NCI-H69 (cell line): ENCODE measurements at places on chromosomes 13 and 19.

GRCh38 chr19:41096353-41096752 lies 8.1 kb downstream of the CYP2A13 start:
- no peak for DNase-seq

DNA sequence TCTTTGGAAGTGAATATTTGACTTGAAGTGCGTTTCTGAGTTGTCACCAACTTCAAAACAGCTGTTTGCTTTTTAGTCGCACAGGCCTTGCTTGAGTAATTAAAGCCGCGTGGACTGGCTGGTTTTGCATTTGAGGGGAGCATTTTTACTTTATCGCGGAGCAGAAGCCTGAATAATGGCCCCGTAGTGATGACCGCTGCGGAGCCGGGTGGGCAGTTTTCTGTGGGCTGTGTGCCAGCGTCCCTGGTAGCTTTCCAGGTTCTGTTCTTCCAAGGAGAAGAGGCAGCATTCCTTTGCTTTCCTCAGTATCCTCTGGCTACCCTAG lies 1.1 kb downstream of the NAA16 start:
- DNase-seq: peak; percentile 45

DNA sequence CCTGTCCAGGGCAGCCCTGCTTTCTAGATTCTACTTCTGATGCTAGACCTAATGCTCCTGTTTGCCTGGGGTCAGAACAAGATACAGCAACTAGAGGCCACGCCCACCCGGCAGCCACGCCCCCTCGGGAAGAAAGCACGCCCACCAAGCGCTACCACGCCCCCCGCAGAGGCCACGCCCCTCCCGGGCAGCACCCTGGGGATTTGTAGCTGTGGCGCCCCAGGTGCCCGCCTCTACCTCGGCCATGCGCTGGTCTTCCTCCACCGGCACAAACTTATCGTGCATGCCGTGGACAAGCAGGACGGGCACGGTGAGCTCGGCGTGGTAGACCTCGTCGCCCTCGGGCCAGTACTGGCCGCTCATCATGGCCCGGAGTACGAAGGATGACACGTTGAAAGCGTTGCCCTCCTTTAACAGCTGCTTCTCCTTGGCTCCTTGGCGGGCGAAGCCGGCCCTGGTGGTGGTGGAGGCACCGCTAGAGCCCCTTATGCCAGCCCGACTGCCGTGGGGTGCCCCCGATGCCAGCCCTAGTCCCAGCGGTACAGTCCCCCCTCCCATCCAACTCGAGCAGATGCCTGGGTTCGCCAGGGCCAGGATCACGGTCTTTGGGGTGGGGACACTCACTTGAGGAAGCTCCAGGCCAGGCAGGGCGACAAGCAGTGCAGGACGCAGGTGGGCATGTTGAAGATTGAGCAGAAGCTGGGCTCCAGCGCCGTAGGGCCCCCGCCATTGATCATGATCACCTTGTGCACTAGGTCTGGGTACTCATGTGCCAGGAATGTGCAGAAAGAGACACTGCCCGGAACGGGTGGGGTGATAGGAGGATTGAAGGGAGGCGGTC lies 9.0 kb downstream of the ABHD8 start:
- DNase-seq: peak; percentile 61

- DNase-seq: peak; percentile 0
These were observed 294.2 kb downstream of the PCDH17 start for GRCh38 chr13:57925751-57926150.

DNA sequence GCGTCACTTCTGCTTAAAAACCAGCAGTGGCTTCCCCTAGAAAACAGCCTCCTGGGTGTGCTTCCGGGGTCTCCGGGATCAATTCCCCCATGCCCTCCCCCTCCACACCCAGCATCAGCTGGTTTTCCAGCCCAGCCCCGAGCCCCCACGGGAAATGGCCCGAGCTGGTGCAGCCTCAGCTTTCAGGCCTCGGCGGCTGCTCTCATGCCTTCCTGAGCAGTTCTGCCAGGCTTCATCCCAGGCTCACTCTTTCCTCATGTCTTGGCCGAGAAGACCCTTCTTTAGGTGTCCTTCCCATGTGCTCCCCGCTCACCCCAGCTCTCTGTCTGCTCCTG lies 103.1 kb upstream of the RNF113B start:
- no peak for DNase-seq

GRCh38 chr13:94411747-94412146 lies 67.7 kb downstream of the DCT start:
- DNase-seq: peak; percentile 52

GRCh38 chr13:70080012-70080411 lies 27.6 kb upstream of the ATXN8OS start:
- peak; percentile 12 for DNase-seq

DNA sequence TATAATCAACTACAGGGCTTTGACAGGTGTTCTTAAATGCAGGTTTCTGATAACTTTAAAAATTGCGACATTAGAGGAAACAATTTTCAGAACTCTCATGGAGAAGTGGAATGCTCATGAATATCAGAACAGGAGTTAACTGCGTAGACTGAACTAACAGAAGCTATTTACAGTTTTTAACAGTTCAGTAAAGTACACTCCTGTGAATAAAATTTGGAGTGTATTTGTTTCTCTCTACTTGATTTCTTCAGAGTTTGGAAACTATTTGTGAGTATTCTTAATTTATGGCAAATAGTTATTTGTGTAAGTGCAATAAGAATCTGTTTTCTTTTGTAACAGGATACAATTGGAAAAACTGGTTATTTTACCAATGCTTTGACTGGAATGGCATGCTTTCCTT lies 114.4 kb downstream of the TNFRSF19 start:
- DNase-seq: no peak

- DNase-seq: no peak
These were observed 98.0 kb upstream of the WASF3 start for GRCh38 chr13:26459276-26460131.

- DNase-seq: peak; percentile 63
These were observed 54.3 kb downstream of the SLAIN1 start for GRCh38 chr13:77751513-77752456.

DNA sequence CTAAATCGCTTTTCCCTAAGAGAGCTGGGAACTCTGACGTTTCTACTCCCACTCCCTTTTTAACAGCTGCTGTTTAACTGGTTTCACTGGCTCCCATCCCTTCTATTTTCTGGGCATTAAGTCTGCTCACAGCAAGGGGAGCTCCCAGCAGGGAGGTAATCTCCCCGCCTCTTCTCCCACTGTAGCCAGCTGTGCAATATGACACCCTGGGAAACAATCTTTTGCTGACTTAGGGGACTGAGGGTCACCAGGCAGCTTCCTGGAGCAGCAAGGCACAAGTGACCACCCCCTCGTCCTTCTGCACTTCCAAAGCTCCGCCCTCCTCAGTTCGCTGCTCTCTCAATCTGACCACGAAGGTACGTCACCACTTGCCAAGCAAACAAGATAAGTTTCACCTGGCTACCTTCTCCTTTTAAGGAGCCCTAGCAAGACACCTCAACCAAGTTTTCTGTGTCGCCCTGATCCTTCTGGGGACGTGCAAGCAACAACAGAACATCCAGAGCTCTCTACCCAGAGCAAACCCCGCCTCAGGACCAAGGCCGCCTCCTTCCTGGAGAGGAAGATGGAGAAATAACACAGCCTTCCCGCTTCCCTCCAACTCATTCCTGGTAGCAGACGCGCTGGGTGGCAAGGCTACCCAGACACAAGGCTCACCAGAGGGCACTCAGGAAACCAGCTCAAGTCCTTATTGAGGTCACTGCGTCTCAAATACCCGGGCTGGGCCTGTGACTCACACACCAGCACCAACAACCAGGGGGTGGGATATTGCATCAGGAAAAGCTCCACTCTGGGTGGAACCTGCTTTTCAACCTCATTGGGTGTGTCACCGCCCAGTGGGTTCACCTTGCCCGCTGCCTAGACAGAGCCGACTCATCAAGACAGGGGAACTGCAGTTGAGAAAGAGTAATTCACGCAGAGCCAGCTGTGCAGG lies 92.4 kb downstream of the STK24 start:
- peak; percentile 94 for DNase-seq

GRCh38 chr13:111475488-111475887 lies 155.0 kb downstream of the TEX29 start:
- DNase-seq: no peak

GRCh38 chr19:14540741-14541525 lies 11.5 kb downstream of the TECR start:
- DNase-seq: no peak

- DNase-seq: no peak
These were observed 20.0 kb upstream of the SPRYD7 start for GRCh38 chr13:49956131-49956530.

- DNase-seq: no peak
These were observed 9.7 kb downstream of the CCDC97 start for GRCh38 chr19:41319500-41320184.

- peak; percentile 5 for DNase-seq
These were observed 31.3 kb downstream of the TEX26 start for GRCh38 chr13:30963791-30964190.

- peak; percentile 44 for DNase-seq
These were observed 148.0 kb downstream of the DCLK1 start for GRCh38 chr13:35983206-35983605.

DNA sequence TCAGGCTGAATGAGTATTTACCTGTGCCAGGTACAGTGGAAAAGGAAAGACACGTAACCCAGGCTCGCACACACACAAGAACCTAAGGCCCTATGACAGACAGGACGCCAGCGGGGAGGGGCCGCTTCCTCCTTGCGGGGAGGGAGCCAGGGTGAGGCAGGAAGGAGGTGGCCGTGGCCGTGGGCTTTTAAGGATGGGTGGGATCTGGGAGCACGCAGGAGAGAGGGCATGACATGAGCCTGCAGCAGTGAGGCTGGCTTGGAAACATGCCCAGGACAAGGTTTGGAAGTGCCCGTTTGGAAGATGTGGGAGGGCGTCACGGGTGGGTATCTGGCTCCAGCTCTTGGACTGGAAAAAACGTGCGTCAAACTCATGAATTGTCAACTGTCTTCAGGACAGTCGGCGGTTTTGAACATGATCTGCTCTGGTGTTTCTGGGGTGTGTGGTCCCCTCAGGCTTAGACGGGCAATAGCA lies 20.1 kb downstream of the SH3GL1 start:
- DNase-seq: no peak

DNA sequence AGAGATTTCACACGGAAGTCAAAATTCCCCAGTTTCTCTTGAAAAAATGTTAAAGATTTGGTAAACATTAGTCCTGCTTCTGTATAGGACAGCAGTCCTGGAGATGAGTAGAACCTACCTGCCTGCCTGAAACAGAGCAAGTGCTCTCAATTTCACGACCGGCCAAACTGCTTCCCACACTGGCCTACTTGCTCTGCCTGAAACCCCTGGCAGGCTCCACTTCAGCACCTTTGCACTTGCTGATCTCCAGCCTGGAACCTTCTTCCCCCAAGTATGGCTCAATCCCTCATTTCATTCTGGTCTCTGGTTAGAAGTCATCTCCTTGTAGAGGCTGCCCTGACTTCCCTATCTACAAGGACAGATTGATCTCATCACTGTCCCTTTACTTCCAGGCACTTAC lies 271.4 kb downstream of the DLEU7 start:
- no peak for DNase-seq

GRCh38 chr19:13138916-13139198 lies 11.3 kb downstream of the STX10 start:
- DNase-seq: no peak

GRCh38 chr19:40682431-40682964 lies 8.0 kb downstream of the NUMBL start:
- no peak for DNase-seq

DNA sequence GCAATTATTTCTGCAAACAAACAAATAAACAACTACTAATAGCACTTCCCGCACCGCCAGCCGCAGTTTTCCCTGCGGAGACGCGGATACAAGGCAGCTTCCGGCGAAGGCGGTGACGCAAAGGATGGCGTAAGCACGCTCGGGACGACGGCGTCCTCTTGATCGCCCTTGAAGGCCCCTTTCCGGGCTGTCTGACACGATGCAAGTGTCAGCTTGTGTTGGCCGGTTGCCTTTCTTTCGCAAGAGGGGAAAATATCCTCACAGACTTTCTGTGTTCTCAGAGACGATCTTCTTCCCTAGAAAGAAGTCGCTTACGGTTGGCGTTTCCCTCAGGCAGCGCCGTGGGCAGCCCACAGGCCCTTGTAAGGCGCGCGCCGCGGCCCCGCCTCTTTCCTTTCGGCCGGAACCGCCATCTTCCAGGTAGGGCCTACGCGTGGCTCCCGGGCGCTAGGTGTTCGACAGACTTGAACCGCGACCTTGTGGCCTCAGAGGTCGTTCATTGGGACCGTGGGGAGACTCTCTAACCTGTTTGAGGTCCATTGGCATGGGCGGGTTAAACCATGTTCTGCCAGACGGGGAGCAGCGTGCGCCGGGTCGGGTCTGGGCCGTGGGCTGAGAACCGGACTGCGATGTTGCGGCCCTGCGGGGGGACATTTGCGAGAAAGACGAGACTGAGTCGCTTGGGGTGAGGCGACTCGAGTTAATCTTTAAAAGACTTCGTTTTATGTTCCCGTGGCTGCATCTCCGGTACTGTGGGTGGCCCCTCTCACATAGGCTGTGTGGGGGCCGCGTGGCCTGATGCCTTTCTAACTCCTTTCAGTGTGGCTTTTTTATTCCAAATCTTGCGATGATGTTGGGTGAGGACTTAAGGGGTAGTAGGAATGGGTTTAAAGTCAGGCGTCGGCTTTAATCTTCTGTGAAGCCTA lies at the start of gene RPL21:
RPL21 (plus strand) TSS at position 393 of the 926 bp plus-strand sequence. CDS start 2,219 bp downstream, outside the sequence.
- DNase-seq: peak; percentile 94

DNA sequence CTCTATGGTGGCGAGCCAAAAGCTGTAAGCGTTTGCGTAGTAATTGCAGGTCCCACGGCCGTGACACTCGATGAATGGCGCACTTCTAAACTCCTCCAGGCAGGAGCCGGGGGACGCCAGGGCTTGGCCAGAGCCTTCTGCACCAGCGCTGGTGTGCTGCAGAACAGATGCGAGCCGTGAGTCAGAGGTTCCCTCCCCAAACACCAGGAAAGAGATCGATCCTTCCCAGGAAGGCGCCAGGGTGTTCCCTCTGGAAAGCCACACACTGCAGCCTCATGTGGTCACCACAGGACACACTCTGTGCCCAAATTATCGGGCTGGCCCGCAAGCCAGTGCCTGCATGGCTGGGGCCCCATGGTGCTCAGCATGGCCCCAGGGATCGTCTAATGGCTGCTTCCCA lies 154.6 kb downstream of the COL4A1 start:
- no peak for DNase-seq

- DNase-seq: peak; percentile 96
These were observed 14.4 kb upstream of the DPP9 start for GRCh38 chr19:4737955-4738600.

DNA sequence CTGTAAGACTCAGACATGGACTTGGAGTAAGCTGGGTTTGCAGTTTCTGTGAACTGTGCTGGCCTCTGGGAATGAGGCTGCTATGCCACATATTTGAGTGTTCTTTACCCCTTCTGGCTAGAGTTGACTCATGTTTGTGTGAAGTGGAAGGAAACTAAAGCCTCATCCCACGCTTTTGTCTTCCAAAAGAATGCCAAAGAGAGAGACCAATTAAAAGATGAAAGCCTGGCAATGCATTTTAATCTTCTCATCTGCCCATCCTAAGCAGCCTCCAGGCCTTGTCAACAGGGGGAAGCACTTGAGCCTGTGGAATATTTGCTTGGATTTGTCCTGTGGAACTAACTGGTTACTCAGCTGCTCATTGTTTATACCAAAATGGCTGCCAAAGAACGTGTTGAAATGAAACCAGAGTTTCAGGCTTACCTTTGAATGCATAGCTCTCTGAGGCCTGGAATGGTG lies 49.1 kb downstream of the LMO7 start:
- DNase-seq: peak; percentile 47
